Stimulated activated CD8-positive, alpha-beta memory T cell treated with anti-CD3 and anti-CD28 coated beads, Interleukin-2, amount 100 ng/mL, for 1 hour (primary cell): ENCODE measurements at places on chromosomes 4 and X.

DNA sequence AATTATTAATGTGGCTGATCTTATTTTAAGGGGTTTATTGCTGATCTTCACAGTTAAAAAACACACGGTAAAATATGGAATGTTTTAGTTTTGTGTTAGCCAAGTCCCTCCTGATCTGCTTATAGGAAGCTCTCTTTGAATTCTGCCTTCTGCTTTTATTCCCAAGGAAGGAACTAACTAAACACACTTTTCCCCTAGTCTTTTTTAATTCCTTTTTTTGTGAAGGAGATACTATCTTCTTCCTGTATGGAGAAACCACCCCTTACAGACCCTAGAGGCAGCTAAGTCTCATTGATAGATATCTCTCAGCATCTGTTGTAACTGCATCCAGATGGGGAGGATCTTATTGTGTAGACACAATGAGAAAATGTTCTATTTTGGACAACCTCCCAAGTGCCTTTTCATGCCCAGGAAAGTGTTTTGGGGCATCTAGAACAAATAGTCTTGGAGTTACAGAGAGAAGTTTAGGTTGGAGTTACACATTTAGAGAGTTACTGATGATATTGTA lies 64.4 kb downstream of the AFF1 start:
- no peak for DNase-seq

GRCh38 chr4:20305976-20306375 lies 54.3 kb downstream of the SLIT2 start:
- DNase-seq, result no peak

DNA sequence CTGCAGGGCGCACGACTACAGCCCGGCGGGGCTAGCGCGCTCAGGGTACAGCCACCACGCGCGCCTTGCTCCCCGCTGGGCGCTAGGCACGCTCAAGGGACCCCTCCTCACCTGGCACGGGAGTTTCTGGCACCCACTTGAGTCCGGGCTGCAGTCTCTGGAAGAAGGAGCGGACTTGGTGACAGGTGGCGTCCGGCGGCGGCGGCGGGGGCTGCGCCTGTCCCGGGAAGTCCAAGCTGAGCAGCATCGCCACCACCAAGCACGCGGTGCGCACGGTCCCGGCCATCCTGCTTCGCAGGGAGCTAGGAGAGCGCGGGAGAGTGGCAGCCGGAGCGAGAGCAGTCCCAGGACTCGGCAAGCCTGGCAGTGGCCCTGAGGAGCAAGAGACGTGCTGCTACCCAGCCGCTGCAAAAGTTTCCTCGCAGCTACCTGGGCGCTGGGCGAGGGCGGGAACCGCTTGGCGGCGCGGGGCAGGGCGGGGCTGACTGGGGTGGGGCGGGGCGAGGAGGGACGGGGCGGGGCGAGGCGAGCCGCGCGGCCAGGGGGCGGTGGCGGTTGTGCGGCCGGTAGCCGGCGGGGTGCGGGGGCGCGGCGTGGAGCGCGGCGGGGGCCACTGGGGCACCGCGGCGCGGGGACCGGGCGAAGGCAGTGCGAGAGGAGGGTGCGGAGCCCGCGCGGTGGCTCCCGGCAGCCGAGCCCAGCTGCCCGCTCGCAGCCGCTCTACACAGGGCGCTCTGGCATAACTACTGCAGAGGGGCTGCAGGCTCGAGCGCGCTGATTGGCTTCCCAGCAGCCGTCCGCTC lies at the start of gene GPC3:
TSS of gene GPC3 (minus strand) at position 431 of the 803 bp plus-strand sequence.
- no peak for DNase-seq

DNA sequence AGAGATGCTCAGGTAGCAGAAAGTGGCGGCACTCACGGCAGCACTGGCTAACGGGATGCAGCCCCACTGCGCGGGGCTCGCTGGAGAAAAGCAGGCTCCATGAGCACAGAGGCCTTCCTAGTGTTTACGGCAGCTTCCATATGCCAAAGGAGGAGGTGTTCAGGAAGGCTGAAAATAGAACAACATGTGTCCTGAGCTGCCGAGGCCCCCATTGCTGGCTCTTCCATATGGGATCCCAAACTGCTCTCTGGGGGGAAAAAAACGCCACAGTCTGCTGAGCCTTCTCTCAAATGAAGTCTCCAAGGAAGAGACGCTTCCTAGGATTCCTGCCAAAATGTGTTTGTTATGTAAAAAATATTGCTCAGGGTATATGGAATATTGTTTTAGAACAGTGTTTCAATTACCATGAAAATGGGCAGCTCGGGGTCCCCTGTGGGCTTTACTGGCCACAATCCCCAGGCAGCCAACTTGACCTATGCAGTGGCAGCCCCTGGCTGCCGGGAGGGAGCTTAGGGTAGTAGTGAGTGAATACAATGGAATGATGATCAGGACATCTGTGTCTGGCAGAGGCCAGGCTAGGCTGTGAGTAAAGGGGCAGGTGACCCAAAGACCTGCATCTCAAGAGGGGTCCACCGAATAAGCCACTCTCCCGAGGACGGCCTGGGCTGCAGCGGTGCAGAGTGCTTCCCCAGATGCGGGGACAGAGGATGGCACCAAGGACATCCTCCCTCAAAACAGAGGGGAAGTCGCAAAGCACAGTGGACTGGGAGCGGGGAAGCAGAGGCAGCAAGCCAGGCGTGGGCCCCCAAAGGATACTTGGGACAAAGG lies 170.1 kb downstream of the AFAP1 start:
- no peak for DNase-seq

DNA sequence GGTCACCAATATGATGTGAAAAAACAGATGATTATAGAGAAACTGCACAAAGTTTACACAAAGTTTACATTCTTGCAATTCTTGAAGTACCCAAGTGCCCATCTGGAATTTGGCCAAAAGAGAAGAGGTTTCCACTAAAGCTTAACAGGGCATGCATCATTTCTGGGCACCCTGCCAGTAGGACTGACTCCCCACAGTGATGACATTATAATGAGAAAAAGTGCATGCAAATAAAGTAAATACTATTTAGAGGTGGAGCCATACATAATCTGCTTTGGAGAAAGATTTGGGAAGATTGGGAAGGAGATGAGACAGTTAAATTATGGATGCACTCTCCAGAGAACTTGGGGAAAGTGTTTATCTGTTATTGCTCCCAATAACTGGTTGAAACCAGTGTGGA lies 93.7 kb upstream of the TRPC3 start:
- no peak for DNase-seq

DNA sequence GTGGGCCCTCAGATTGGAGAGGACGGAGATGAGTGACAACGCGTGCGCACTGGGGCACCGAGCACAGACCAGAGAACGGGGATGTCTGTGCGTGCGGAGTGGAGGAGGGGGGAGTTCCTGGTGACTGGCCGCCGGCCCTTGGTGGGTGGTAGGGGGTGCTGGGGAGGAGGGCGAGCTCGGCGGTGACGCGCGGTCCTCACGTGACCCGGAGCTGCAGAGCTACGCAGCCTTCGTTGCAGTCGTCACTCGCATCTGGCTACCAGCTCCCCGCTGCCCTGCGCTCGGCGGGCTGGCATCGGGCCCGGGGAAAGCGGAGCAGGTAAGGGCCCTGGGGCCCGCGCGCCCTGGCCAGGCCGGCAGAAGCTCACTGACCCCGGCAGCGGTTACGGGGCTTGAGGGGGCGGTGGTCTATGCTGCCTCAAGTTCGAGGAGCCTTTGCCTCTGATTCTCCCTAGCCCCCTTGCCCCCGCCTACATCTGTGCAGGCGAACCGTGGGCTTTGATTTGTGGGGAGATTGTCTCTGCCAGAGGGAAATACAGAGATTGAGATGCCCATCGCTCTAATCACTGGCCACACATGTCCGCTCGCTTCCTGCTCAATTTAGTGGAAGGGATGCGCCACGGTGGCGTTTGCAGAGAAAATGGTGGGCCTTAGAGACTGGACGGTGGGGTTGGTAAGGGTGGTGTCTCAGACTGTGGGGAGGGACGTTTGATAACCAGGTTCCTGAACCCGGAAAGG lies at the start of gene ARMCX4:
TSS of gene ARMCX4 (plus strand) at position 245 of the 738 bp plus-strand sequence. CDS start 3,134 bp downstream, outside the sequence.
- DNase-seq, result no peak

DNA sequence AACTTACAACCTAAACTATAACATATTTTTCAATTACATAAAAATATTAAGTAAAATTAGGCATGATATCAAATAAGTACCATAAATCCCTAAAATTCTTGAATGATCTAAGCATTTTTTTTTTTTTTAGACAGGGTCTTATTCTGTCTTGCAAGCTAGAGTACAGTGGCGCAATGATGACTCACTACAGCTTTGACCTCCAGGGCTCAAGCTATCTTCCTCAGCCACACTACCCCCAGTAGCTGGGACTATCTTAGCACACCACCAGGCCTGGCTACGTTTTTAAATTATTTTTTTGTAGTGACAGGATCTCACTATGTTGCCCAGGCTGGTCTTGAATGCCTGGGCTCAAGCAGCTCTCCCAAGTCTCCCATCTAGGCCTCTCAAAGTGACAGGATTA lies 1042.3 kb downstream of the FSTL5 start:
- DNase-seq, result no peak

DNA sequence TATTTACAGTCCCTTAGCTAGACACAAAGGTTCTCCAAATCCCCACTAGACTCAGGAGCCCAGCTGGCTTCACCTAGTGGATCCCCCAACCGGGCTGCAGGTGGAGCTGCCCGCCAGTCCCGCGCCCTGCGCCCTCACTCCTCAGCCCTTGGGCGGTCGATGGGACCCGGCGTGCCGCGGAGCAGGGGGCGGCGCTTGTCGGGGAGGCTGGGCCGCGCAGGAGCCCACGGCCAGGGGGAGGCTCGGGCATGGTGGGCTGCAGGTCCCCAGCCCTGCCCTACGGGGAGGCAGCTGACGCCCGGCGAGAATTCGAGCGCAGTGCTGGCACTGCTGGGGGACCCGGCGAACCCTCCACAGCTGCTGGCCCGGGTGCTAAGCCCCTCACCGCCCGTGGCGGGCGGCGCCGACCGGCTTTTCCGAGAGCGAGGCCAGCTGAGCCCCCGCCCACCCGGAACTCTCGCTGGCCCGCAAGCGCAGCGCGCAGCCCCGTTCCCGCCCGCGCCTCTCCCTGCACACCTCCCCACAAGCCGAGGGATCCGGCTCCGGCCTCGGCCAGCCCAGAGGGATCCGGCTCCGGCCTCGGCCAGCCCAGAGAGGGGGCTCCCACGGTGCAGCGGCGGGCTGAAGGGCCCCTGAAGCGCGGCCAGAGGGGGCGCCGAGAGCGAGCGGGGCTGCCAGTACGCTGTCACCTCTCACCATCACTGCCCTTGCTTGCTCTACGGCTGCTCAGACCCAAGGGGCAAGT lies 39.4 kb downstream of the WFS1 start:
- DNase-seq, result no peak

GRCh38 chr4:70654605-70655011 lies 11.7 kb downstream of the JCHAIN start:
- DNase-seq, result no peak

DNA sequence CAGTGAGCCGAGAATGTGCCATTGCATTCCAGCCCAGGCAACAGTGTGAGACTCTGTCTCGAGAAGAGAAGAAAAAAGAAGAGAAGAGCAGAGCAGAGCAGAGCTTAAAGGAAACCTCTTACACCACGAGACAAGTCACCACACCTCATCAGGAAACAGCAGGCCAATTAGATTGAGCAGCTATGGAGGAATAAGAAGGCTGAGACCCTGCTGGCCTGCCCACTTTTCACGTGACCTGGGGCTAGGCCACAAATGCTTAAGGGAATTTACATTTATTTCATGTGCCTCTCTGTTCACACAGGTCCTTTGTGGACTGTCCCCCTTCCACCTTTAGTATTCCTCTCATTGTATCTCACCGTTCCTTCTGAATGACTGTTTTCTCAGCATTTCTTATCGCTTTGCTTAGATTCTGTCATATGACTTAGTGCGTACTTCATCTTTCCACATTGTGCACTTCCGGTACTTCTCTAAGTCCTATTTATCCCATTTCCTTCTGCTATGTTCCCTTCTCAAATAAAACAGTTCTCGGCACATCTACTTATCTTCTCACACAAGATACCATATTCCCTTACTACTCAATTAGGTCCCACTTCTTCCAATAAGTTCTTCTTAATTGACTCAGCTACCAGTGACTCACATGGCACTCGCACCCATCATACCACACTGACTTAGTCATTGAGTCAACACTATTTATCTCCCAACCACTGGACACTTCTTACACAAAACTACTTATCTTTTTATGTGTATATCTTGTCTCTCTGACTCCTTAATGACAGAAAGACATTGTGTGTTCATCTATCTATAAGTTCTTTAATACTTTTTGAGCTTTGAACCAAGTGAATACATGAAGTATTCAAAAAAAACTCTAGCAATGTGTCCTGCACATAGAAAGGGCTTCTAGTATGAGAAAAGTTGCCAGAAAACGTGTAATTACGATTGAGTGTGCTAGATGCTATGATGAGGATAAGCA lies 11.0 kb downstream of the CUL4B start:
- DNase-seq, result no peak

GRCh38 chr4:165006456-165006855 lies 25.3 kb upstream of the TRIM60 start:
- no peak for DNase-seq

- DNase-seq, result no peak
These were observed 172.6 kb downstream of the FHIP1A start for GRCh38 chr4:151581570-151581969.

DNA sequence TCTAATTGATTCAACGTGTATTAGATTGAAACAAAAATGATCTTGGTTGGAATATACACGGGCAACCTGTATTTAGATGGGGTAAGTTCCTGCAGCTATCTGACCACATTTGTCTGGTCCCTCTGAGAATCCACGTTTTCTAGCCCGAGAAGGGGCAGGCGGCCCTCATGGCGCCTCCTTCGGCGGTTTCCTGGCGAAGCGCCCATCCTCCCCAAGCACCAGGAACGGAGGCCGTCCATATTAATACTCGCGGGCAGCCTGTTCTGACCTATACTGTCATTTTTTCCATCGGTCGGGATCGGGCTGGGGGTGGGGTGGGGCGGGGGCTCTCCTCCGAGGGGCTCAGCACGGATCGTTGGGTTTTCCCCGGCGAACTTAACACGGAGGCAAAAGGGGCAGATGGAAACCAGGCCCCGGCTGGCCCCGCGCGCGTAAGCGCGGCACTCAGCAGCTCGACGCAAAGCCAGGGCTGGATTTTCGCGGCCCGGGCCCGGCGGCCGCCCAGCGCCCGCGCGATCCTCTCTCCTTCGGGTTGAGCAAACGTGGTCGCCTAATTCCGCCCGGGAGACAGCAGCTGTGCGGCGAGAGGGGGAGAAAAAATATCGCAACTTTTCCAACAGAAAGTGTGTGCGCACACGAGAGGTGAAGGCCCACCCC lies 77.2 kb upstream of the BCOR start:
- DNase-seq, result no peak

GRCh38 chr4:67071641-67072040 lies 473.7 kb downstream of the CENPC start:
- DNase-seq, result no peak

GRCh38 chrX:43448688-43449087 lies 207.4 kb upstream of the MAOA start:
- no peak for DNase-seq

GRCh38 chrX:13177921-13178566 lies 133.6 kb upstream of the FAM9C start:
- no peak for DNase-seq

GRCh38 chr4:132493476-132493875 lies 655.6 kb upstream of the PCDH10 start:
- DNase-seq, result no peak
